ENCODE measurements at places on chromosomes 2 and 18. TPM values are rescaled to one million over a fixed set of nuclear protein-coding genes. Genes with fewer than 3 reads are reported as not detected.
A peak's percentile ranks its signal among the peaks of the same experiment; 100 is the strongest.

VWC2L gene
- total RNA-seq = 0.17 TPM

DNA sequence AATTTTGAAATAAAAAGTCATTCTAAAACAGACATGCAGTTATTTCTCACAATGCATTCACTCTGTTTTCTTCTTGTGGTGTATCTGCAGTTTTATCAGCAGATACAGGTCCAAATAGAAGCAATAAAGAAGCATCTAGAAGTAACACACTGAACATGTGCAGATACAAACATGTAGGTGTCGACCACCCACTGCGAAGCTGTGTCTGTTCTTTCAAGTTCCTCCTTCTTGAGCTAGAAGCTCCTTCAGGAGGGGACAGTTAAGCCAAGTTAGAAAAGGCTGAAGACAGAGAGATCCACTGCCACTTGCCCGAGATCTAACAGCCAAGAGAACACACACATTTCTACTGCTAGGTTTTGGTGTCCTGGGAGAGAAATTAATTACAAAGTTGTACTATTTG lies 30.1 kb downstream of the WDFY1 start:
- H3K4me3 ChIP-seq = no peak overlapping the region
- no peaks in the 10 kb centered on the region for H3K4me1 ChIP-seq
- DNase-seq = no peak
- no peaks in the 10 kb centered on the region for H3K27me3 ChIP-seq
- peaks cover 19% of the 10 kb centered on the region for H3K36me3 ChIP-seq

SLC25A52 gene
- not detected for total RNA-seq

SDC1 gene
- 164 TPM for total RNA-seq

FAM124B gene
- total RNA-seq = not detected

DNA sequence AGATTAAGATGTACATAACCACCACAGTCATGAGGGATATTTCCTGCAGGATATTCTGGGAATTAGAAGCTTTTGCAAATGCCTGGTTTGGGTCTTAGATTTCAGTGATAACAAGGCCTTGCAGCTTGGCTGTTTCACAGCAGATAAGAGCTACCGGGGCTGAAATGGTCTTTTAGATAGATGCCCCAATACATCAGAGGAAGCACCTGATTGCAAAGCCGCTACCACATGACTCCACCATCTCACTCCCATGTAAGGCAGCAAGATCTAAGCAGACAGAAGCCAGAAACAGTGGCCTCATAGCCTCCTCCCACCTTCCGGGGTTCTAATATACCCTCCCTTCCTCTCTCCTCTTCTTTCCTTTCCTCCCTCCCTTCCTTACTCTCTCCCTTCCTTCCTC lies 31.1 kb upstream of the EPG5 start:
- no peaks in the 10 kb centered on the region for H3K27me3 ChIP-seq
- no peak overlapping the region for H3K27ac ChIP-seq
- no peak for DNase-seq
- no peak overlapping the region for H3K4me3 ChIP-seq
- H3K36me3 ChIP-seq = peaks cover 18% of the 10 kb centered on the region

DNA sequence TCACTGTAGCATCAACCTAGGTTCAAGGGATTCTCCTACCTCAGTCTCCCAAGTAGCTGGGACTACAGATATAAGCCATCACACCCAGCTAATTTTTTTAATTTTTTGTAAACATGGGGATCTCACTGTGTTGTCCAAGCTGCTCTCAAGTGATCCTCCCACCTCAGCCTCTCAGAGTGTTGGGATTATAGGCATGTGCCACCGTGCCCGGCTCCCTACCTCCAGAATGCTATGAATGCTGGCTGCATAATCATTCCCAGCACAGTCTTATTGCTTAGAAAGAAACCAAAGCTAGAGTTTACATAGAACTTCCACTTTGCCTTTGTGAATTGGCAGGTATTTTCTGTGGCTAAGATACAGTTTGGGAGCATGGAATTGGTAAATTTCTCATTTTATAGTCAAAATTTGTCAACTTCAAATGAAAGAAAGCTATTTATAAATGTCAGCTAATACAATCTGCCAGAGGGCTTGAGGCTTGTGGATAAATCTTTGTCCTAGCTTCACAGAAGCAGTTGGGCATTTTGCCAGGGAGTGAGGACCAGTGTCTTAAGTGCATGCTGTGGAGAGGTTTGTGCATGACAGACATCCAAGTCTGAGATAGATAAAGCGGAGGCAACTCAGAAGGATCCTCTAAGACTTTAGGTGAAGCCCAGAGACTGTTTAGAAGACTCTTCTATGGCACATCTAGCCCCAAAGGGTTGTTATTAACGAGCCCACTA lies 175.4 kb downstream of the ANTXR1 start:
- no peaks in the 10 kb centered on the region for H3K27me3 ChIP-seq
- peaks cover 53% of the 10 kb centered on the region for H3K36me3 ChIP-seq
- H3K27ac ChIP-seq = no peak overlapping the region
- peaks cover 32% of the 10 kb centered on the region for H3K4me1 ChIP-seq
- DNase-seq = no peak
- H3K4me3 ChIP-seq = no peak overlapping the region

DNA sequence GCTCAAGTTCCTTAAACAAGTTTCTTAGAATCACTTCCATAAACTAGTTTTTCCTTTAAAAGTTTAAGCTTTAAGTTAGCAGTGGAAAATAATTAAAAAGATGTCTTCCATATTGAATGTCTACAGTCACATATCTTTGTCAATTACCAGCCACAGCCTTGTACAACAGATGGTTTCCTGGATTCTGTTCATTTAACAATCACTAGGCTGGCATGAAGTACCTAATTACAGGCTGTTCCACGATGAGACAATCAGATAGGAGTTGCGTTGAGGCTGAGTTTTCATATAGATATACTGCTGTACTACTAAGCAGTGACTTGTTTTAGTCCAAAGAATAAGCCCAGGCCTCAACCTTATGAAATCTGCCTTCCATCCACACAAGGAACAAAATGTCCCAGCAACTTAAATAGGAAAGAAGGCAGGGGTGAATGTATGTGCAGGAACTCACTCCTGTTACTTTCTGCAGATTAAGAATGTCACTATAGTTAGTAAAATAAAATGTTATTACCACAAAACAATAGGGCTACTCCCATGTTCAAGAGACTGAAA lies 131.0 kb downstream of the ZAP70 start:
- H3K36me3 ChIP-seq = peaks cover 15% of the 10 kb centered on the region
- H3K4me1 ChIP-seq = no peaks in the 10 kb centered on the region

ARHGEF4 gene
- 15.7 TPM for total RNA-seq

GRCh38 chr2:9630117-9630735 lies 571 bp downstream of the YWHAQ start:
- peaks cover 52% of the 10 kb centered on the region for H3K4me1 ChIP-seq
- peak overlapping the region; percentile 98 for H3K4me3 ChIP-seq
- H3K27ac ChIP-seq = peak overlapping the region; percentile 96
- peaks cover 46% of the 10 kb centered on the region for H3K36me3 ChIP-seq
- peak; percentile 83 for DNase-seq

IL36A gene
- not detected for total RNA-seq

GRCh38 chr2:74554820-74555531 lies 456 bp downstream of the DOK1 start:
- no peak for DNase-seq
- H3K4me1 ChIP-seq = peaks cover 8% of the 10 kb centered on the region
- H3K27me3 ChIP-seq = peaks cover 58% of the 10 kb centered on the region
- no peaks in the 10 kb centered on the region for H3K36me3 ChIP-seq

TEKT4 gene
- total RNA-seq = 0.34 TPM

- DNase-seq = no peak
- no peaks in the 10 kb centered on the region for H3K36me3 ChIP-seq
- H3K27ac ChIP-seq = no peak overlapping the region
Observed at GRCh38 chr2:148524519-148524919, 120.0 kb upstream of the EPC2 start.

DNA sequence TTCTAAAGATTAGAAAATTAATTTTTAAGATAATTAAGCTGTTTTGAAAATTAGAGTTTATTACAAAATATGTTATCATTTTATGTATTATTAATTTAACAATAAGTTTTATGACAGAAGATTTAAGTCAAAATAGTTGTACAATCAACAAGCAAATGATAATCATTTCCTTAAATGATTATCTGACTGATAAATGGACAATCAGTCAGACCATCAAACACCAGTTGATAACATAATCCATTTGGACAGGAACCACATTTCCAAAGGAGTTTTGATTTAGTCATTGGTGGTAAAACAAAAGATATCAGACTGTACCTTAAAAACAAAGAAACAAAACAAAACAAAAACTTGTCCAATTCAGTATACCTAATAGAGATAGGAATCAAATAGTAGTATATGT lies 1.9 kb downstream of the TFPI start:
- no peaks in the 10 kb centered on the region for H3K27me3 ChIP-seq
- DNase-seq = no peak
- no peak overlapping the region for H3K4me3 ChIP-seq
- peaks cover 9% of the 10 kb centered on the region for H3K4me1 ChIP-seq

DNAH7 gene
- 1.4 TPM for total RNA-seq

GRCh38 chr18:48263914-48264902 lies 145.0 kb downstream of the ZBTB7C start:
- peaks cover 14% of the 10 kb centered on the region for H3K4me1 ChIP-seq
- no peaks in the 10 kb centered on the region for H3K27me3 ChIP-seq
- H3K4me3 ChIP-seq = no peak overlapping the region
- no peak for DNase-seq
- H3K36me3 ChIP-seq = no peaks in the 10 kb centered on the region

DNA sequence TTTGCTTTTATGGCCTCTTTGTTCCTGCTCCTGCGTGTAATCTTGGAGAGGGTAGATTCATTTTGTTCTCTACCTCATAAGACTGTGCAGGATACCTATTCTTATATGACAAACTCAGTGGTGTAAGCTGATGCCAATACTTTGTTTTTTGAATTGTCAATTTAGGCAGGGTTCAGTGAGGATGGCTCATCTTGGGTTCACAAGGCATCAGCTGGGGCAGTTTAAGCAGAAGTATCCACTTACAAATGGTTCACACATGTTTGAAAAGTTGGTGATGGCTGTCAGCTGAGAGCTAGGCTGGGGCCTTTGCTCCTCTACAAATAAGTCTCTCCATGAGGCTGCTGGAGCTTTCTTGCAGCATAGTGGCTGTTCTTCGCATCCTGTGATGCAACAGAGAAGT lies 920.6 kb upstream of the PIK3C3 start:
- H3K27ac ChIP-seq = peak overlapping the region; percentile 0
- no peaks in the 10 kb centered on the region for H3K27me3 ChIP-seq
- H3K4me1 ChIP-seq = peaks cover 10% of the 10 kb centered on the region
- no peak overlapping the region for H3K4me3 ChIP-seq

- peak overlapping the region; percentile 42 for H3K4me3 ChIP-seq
- no peak overlapping the region for H3K27ac ChIP-seq
- peaks cover 26% of the 10 kb centered on the region for H3K4me1 ChIP-seq
- DNase-seq = no peak
Observed at GRCh38 chr18:74896390-74896991, 298.8 kb downstream of the ZNF407 start.

DNA sequence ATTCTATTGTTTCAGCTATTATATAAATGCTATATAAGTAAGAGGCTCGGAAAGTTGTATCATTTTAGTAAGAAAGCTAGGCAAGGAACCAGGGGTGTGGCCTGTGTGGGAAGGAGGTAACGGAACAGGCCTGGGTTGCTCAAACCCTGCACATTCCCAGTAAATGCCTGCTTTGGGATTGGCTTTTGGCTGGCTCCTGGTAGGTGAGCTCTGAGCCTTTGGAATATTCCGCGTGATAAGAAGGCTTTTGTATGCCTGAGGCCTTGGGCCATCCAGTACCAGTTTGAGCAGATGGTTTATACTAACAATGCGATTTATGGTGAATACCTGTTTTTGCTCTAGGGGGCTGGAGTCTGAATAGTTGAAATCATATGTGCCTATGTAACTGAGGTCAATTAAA lies 42.6 kb upstream of the CDH20 start:
- H3K36me3 ChIP-seq = no peaks in the 10 kb centered on the region
- H3K4me3 ChIP-seq = no peak overlapping the region
- DNase-seq = no peak
- H3K27me3 ChIP-seq = no peaks in the 10 kb centered on the region
- H3K4me1 ChIP-seq = no peaks in the 10 kb centered on the region

DNA sequence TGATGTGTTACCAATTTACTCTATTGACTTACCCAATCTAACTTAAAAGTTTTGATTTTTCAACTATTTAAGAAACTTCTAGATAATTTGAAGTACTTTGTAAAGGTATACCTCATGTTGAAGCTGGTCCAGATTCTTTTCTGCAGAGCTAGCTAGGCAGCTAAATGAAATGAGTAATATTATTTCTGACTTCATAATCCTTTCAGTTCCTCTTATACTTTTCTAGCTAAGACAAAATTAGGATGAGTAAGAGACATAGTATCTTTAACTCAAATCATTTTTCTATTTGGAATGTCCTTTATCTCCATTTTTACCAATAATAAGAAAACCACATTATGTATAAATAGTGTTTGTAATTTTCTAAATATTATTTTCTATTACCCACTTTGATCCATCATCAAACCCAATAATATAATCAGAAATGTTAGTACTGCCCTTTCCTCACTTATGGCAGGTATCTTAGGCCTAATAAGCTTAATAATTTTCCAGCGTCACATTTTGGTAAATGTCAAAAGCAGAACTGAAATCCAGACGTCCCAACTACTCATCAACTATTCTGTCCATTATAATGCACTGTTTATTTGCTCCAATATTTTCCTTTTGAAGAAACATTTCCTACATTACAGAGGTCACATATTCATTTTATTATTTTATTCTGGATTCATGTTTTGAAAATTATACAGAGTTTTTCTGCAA lies 456.6 kb downstream of the THSD7B start:
- H3K4me1 ChIP-seq = no peaks in the 10 kb centered on the region
- no peaks in the 10 kb centered on the region for H3K36me3 ChIP-seq
- no peak overlapping the region for H3K27ac ChIP-seq

DSC1 gene
- total RNA-seq = 1.6 TPM

CDKL4 gene
- 0.57 TPM for total RNA-seq

DNA sequence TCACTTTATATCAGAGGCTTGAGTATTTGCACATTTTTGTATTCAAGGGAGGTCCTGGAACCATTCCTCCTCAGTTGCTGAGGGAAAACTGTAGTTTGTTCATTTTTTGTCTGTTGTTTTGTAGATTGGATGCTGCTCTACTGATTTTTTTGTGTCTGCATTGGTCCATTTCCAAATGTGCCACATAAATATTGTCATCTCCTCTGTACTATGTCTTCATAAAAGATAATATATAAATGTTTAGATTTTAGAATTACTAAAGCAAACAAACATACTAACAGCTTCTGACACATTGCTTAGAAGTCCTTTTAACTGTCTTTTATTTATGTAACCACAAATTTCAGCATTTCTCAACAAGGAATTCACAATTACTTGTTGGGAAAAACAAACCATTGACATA lies 356.8 kb downstream of the PLCL1 start:
- no peak overlapping the region for H3K27ac ChIP-seq
- H3K4me1 ChIP-seq = no peaks in the 10 kb centered on the region
- H3K27me3 ChIP-seq = no peaks in the 10 kb centered on the region
- H3K4me3 ChIP-seq = no peak overlapping the region
- no peaks in the 10 kb centered on the region for H3K36me3 ChIP-seq

DNA sequence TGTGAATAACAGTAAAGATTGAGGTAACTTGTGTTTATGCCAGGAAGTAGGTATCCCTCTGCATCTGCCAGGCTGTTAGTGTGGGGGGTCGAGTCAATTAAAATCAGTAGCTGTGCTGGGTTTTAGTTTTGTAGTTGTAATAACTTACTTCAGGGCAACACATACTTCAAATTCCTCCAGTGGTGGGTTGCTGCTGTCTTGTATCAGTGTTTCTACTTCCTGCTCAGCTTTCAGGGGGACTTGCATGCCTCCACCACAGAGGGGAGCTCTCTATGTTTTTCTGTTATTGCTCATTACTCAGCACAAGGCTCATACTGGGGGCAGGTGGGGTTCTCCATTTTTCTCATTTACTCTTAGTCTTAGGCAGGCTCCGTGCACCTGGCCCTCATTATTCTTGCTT lies 136.8 kb downstream of the CAPN13 start:
- no peak overlapping the region for H3K27ac ChIP-seq
- DNase-seq = no peak
- H3K4me1 ChIP-seq = no peaks in the 10 kb centered on the region

Measured in type B pancreatic cell (in vitro differentiated cells).